NCI-H1048 (cell line): ENCODE measurements at places on chromosomes 2 and 18.

DNA sequence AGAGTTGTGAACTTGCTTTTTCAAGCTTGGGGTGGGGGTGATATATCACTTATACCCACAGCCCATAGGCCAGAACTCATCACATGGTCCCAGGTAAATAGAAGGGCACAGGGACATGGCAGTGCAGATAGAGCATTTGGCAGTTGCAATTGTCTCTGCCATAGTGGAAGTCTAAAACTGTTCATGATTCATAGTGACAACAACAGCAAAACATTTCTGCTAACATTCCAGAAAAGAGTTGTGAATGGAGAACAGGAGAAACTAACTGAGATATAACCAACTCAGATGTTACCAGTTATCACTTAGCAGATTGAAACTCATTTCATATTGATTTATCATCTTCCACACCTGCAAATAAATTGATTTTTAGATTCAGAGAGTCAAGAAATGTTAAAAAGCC lies 278.6 kb upstream of the KYNU start:
- DNase-seq: no peak

- DNase-seq: no peak
These were observed 595.0 kb downstream of the STK39 start for GRCh38 chr2:167652401-167652800.

DNA sequence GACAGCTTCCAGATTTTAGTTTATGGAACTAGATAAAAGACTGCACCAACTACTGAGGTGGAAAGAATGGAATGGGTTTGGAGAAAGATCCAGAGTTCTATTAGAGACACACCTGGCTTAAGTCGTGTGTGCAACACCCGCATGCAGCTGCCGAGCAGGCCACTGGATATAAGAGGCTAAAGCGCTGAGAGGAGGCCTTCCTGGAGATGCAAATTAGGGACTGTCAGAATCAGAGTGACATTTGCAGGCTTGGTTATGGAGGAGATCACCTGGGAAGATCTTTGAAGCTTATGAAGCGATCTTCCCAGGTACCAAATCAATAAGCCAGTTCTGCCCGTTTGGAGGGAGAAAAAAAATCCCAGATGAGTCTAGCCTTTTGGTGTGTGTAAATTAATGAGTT lies 30.4 kb upstream of the KLHL29 start:
- DNase-seq: no peak

- no peak for DNase-seq
These were observed 7.7 kb upstream of the TMSB10 start for GRCh38 chr2:84897773-84898172.

- DNase-seq: no peak
These were observed 403.5 kb downstream of the PARD3B start for GRCh38 chr2:204948822-204949221.

DNA sequence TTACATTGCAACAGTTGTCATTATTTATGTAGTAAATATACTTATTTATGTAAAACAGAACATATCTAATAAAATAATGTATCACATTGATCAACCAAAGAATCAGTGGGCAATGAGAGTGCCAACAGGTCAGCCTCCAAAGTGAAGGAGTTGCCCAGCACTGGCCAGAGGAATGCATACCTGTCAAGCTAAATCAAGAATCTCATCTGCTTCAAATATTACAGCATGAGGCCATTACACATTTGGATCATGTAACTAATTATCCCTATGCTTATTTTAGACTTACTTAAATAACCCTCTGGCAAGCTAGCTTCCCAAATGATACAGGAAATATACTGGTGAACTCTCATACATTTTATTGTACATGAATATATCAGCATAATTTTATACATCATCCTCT lies 1211.7 kb upstream of the ACVR2A start:
- DNase-seq: no peak

DNA sequence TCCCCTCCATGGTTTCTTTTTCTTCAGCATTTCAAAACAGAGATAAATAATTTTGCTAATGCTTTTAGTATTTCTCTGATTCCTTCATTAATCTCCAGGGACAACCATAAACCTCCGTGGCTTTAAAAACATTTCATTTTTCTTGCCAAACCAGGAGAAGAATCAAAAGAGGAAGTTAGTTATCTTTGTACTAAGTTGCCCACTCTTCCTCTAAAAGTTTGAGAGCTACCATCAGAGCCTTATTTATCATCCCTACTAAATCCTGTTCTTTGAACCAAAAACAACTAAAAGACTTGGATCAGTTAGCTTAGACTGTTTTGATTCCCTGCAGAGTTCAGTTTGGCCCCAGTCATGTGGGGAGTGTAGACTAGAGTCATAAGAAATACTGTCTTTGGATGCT lies 208.4 kb downstream of the SETBP1 start:
- DNase-seq: no peak

- DNase-seq: no peak
These were observed 22.0 kb downstream of the DOCK10 start for GRCh38 chr2:225020168-225020849.

- DNase-seq: no peak
These were observed 115.1 kb upstream of the COPS8 start for GRCh38 chr2:236970656-236971010.

DNA sequence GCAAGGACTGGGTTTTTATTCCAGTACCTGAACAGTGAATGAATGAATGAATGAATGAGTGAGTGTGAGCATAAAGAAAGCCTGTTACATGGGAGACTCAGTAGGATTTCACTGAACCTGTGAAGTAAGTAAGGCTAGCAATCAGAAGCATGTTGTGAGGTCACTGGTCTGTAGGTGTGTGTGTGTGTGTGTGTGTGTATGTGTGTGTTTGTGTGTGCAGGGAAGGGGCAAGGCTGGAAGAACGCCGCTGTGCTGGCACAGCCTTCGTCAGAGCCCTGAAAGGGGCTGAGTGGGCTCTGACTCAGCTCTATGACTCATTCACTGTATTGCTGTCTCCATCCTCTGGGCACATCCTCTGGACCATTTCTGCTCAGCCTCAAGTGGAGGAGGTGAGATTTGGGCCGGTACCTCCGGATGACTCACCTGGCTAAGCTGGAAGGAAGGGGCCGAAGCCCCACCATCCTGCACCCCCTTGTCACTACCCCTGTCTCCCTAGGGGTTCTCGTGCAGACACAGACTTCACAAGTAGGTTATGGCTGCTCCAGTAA lies 51.4 kb upstream of the MRPL33 start:
- DNase-seq: no peak

- no peak for DNase-seq
These were observed 543.3 kb upstream of the PKDCC start for GRCh38 chr2:41504532-41504931.

DNA sequence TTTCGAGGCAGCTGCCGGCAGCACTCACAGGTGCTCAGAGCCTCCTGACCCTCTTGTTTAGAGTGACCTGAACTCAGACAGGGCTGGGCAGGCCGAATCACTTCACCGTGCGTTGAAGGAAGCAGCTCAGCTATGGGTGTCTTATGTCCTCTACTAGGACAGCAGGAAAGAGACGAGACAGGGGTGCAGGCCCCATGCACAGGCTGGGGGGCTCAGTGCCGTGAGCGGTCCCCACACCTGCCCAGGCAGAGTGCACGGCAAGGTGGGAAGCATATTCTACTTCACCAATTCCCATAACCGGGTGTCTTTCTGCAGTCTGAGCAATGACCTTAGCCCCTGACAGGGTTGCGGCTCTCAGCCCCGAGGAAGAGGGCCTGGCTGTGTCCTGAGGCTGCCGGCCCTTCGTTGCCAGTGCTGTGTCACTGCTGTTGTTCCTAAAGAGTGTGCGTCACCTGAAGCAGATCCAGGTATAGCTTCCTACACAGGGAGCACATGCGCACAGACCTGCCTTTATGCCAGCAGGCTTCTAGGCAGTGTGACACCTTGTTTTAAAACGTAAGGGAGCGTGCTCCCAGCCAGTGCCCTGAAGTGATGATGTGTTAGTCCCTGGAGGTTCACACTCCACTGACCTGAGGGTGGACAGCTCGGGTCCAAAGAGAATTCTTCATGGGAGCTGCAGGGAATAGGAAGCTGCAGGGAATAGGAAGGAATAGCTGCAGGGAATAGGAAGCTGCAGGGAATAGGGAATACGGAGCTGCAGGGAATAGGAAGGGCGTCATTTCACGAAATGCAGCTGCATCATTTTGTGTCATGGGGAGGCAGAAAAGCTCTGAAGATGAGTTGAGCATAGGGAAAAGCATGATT lies 207.9 kb upstream of the SALL3 start:
- no peak for DNase-seq

DNA sequence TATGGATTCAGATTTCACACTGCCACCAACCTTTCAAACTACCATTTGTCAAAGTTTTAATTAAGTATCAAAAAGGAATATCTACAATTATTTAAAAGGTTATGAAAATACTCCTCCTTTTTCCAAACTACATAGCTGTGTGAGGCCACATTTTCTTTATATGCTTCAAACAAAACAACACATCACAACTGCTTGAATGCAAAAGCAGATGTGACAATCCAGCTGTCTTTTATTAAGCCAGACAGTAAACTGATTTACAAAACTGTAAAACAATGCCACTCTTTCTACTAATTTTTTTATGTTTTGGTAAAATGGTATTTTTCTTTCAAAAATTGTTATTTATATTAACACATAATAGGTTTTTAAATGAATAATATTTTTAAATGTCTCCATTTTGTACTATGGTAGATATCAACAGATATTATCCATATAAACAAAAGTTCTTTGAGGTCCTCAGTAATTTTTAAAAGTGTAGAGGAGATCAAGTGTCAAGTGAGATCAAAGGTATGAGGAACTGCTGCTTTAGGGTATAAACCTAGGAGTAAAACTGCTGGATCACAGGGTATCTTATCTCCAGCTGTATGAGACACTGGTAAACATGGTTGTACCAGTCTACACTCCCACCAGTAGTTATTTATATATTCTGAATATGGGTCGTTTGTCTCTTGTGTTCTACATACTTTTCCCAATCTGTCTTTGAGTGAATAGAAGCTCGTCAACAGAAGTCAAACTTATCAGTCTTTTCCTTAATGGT lies 68.8 kb upstream of the SERTAD2 start:
- DNase-seq: no peak

DNA sequence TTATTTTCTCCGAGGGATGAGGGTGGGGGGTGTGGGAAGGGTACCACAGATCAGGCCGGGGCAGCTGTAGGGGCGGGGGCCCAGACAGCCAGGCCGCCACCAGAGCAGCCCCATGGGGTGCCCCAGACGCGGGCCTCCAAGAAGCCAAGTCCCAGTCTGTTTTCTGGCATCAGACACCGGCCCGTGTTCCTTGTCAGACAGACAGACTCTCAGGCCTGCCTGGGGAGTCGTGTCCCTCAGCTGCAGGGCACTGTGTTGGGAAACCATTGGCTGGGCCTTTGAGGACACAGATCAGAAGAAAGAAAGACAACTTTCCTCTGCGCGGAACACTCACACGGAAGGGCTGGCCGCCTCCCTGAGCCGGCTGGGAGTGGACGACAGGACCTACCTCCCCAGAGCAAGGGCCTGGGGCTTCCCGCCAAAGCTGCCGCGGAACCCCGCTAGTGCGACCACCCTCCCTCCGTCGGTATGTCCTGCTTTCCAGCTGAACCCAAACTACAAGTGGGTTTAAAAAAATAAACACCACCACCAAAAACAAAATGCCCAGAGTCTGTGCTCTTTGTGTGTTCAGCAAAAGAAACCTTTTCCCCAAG lies 88.0 kb downstream of the SMAD7 start:
- no peak for DNase-seq

GRCh38 chr18:42509750-42510415 lies 554.8 kb downstream of the PIK3C3 start:
- no peak for DNase-seq

DNA sequence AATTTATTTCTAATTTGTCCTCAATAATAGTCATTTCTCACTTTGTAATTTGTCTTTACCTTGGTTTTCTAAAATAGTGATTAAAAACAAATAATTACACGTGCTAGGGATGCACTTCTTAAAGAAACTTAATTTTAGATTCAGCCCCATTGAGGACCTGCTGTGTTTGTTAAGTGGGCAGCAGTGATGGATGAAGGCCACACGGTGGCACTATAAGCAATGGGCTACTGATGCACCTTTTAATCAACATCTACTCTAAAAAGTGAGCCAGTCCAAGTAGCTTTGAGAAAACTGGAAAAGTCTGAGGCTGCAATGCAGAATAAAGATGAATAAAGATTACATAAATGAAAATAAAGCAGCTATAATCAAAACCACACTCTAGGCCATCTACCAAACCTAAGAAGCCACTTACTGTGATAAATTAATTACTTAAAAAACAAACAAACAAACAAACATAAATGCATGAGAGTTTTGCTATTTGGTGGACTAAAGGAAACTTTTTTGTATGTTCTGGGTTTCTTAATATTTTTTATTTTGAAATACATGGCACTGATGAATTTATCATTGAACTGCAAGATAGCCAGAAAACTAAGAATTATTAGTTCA lies 89.3 kb downstream of the PDE11A start:
- no peak for DNase-seq

DNA sequence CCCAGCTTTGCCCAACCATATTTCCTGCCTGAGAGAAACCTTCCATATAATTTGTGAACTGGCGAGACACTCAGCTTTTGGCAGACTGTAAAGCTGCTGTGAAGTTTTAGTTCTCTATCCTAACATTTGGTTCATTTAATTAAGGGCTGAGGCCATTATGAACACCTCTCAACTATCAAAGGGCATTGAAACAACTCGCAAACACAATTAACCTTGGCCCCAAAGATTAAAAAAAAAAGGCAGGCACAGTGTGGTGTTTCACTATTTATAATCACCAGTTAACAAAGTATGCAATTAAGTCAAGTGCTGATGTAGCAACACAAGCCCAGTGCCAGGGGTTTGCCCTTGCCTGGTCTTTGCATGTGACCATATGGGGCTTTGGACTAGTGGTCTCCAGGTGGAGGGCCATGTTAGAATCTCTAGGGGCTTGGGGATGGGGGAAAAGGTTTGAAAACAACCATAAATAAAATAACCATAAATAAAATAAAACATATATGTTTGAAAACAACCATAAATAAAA lies 297.6 kb upstream of the SKOR2 start:
- no peak for DNase-seq

GRCh38 chr2:55147531-55147930 lies 84.6 kb downstream of the CLHC1 start:
- no peak for DNase-seq

DNA sequence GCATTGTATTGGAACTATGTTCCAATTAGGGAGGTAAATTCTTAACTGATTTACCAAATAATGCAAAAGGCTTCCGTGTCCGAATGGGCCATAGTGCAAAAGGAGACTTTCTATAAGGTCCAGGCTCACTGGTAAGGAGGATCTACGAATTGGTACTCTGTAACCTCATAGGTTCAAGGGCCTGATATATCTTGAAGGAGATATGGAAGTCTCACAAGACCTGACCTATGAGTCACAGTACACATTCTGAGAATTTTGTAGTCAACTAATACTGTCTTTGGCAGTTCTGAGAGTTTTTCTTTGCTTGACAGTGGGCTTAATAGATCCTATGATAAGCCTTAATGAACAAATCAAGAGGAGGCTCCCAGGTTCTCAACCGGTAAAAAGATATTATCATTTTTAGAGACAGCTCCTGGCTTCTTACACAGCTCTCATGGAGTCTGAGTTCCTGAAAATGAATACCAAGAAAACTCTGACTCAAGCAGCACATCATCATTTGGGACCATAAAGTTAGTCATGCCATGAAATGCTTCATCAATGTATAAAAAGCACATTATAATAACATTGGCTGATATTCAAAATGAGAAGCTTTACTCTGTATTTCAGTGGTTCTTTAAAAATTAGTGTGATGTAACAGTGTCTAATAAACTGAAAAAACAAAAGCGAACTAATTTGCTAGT lies 1275.2 kb upstream of the CRIM1 start:
- no peak for DNase-seq

GRCh38 chr18:27483276-27483675 lies 298.2 kb upstream of the CHST9 start:
- DNase-seq: no peak
